ENCODE measurements at places on chromosomes 12 and 14. TPM values are rescaled to one million over a fixed set of nuclear protein-coding genes. Genes with fewer than 3 reads are reported as not detected.

GRCh38 chr14:65044596-65044959 lies 57.7 kb downstream of the MAX start:
- H3K36me3 ChIP-seq: peaks cover 42% of the 10 kb centered on the region
- H3K4me1 ChIP-seq: peaks cover 24% of the 10 kb centered on the region
- no peak overlapping the region for H3K27ac ChIP-seq
- no peaks in the 10 kb centered on the region for H3K27me3 ChIP-seq
- no peak for DNase-seq
- no peak overlapping the region for H3K4me3 ChIP-seq

DNA sequence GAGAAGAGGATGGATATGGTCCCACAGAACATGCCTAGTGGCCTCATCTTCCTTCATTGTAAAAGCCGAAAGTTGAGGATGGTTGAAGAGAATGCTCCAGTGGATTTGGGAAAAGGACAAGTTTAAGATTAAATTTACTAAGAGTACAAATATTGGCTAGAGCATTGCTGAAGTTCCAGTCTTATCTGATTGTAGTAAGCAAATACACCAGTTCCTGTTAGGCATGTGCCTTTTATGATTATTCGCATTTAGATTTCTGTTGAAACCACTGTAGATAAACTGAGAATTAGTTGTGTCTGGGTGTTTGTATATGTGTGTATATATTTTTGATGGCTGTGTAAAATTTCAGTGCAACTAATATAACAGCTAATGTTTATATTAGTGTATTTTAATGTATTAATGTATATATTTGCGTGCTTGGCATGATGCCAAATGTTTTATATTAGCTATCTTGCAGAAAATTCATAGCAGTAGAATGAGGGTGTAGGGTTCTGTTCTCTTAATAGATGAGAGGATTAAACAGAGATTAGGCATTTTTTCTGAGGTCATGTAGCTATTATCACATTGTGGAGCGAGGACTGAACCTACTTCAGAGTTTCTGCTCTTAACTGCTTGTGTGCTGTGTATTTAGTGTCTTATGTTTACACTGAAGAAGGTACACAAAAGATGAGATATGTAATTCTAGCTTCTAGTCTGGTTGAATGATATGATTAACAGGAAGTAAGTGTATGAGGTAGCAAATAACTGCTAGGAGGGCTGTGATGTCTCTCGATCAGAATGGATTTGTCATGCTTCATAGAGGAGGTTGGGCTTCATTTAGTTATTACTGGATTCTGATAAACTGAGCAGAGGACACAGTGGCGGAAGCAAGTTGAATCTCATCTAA lies 21.1 kb downstream of the FKBP3 start:
- no peak overlapping the region for H3K4me3 ChIP-seq
- H3K27me3 ChIP-seq: no peaks in the 10 kb centered on the region
- no peak for DNase-seq
- peaks cover 54% of the 10 kb centered on the region for H3K36me3 ChIP-seq

- H3K27me3 ChIP-seq: no peaks in the 10 kb centered on the region
- DNase-seq: no peak
- peaks cover 12% of the 10 kb centered on the region for H3K4me1 ChIP-seq
- no peak overlapping the region for H3K4me3 ChIP-seq
- no peak overlapping the region for H3K27ac ChIP-seq
These were observed 95.4 kb downstream of the CHGA start for GRCh38 chr14:93018366-93018765.

DNA sequence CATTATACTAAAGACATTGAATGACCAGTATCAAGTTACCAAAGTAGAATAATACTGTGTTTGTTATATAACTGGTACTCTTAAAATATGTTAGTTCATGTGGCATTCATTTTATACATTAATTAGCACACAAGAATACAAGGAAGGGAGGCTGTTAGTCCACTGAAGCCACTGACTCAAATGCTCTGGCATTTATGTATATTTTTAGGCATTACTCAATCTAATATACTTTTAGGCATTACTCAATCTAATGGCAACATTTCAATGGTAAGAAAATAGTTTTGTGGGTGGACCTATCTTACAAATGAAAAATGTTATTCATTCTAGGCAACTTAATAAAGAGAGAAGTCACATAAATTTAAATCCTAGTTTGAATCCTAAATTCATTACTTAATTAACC lies 874.4 kb upstream of the USP15 start:
- no peaks in the 10 kb centered on the region for H3K36me3 ChIP-seq
- no peak overlapping the region for H3K27ac ChIP-seq
- DNase-seq: no peak
- H3K4me3 ChIP-seq: no peak overlapping the region

DNA sequence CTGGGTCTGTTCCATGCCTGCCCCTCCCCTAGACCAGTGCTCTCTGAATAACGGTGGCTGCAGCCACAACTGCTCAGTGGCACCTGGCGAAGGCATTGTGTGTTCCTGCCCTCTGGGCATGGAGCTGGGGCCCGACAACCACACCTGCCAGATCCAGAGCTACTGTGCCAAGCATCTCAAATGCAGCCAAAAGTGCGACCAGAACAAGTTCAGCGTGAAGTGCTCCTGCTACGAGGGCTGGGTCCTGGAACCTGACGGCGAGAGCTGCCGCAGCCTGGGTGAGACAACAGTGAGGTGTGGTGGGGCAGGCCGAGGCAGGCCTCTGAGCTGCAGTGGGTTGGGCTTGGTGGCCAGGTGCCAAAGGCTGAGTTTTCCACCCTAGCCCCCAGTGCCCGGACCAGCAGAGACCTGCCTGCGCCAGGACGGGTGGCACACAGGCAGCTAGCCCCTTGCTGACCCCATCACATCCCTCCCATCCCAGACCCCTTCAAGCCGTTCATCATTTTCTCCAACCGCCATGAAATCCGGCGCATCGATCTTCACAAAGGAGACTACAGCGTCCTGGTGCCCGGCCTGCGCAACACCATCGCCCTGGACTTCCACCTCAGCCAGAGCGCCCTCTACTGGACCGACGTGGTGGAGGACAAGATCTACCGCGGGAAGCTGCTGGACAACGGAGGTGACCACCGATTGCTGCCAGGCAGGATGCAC lies 28.2 kb upstream of the LRP1-AS start:
- H3K4me3 ChIP-seq: no peak overlapping the region
- H3K4me1 ChIP-seq: no peaks in the 10 kb centered on the region
- no peak overlapping the region for H3K27ac ChIP-seq
- H3K36me3 ChIP-seq: no peaks in the 10 kb centered on the region
- H3K27me3 ChIP-seq: no peaks in the 10 kb centered on the region

The PIGH gene
- 15.7 TPM for total RNA-seq

The MEG3 gene
- not detected for total RNA-seq

DNA sequence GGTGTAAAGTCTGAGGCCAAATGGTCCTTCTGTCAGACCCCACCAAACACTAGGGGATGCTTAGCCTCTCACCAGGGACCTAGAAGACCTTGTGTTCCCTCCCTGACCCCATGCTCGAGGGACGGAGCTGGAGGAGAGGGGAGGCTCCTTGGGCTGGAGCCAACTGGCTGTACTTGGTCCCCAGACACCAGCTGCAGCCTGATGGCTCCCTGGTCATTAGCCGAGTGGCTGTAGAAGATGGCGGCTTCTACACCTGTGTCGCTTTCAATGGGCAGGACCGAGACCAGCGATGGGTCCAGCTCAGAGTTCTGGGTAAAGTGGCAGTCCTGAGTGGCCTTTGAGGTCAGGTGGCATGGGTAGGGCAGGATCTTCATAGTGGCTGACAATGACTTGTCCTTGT lies 29.0 kb downstream of the PAPLN start:
- H3K27ac ChIP-seq: no peak overlapping the region
- H3K36me3 ChIP-seq: peaks cover 4% of the 10 kb centered on the region
- no peak for DNase-seq
- H3K4me3 ChIP-seq: no peak overlapping the region
- H3K4me1 ChIP-seq: peaks cover 6% of the 10 kb centered on the region
- H3K27me3 ChIP-seq: peaks cover 13% of the 10 kb centered on the region

- no peak overlapping the region for H3K27ac ChIP-seq
- H3K4me3 ChIP-seq: no peak overlapping the region
- no peak for DNase-seq
- H3K4me1 ChIP-seq: no peaks in the 10 kb centered on the region
- peaks cover 6% of the 10 kb centered on the region for H3K27me3 ChIP-seq
- no peaks in the 10 kb centered on the region for H3K36me3 ChIP-seq
These were observed 417.9 kb downstream of the AEBP2 start for GRCh38 chr12:19857204-19857603.

DNA sequence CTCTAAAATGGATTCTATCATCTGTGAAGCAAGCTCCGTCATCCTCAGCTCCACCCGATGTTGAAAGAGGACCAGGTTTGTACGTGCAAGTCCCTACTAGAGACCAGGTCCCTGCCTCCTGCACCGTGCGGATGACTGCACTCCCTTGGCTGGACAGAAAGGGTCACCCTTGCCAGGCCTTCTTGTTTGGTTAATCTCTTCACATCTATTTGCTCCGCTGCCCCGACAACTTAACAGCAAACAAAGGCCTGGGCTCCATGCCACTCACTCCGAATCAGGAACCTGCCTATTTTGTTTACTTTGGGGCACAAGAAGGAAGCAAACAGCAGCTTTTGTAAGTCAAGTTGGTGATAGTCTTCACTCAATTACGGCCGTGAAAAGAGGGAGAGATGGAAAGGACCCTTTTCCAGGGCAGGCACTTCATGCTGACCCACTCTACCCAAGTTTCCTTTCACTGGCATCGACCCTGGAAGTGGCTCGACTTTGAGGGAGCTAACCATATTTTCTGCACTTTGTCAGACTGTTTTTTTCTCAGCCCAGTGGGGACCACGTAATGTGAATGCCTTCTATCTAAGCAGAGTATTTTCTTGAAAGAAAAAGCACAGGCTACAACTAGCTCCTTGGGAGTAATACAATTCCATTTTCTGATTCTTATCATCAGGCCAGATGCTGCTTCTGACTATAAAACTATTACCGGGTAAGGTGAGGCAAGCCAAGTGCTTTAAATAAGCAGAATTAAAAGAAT lies 202.6 kb downstream of the FOXN3 start:
- no peak for DNase-seq
- H3K27me3 ChIP-seq: no peaks in the 10 kb centered on the region

- H3K27ac ChIP-seq: no peak overlapping the region
- no peak for DNase-seq
- H3K36me3 ChIP-seq: no peaks in the 10 kb centered on the region
- peaks cover 34% of the 10 kb centered on the region for H3K4me1 ChIP-seq
- H3K27me3 ChIP-seq: no peaks in the 10 kb centered on the region
- no peak overlapping the region for H3K4me3 ChIP-seq
These were observed 30.7 kb downstream of the TESC start for GRCh38 chr12:117068492-117068891.

DNA sequence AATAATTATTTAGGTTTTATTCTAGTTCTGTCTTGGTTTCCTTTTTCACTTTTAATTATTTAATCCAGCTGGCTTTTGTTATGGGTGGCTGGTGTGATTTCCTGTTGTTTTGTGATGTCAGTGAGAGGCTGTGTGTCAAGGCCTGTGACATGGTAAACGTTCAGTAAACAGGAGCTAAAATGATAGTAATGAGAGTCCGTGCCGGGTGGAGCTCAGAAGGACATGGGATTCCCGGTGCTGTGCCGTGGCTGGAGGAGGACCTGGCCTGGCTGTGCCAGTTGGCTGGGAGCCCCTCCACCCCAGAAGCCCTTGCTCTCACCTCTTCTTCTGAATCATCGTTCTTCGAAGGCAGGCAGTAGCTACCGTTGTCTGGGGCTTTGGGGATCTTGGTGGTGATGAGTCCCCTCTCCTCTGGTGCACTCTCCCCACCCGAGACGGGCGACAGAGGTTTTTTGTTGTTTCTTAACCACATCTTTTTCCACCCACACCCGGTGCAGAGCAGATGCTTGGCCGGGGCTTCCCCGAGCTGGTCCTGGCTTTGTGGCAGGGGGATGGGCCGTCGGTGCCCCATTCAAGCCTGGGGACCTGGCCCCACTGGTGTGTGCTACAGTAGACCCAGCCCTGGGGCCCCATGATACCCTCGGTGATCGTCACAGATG lies 29.1 kb downstream of the SH2B3 start:
- H3K27me3 ChIP-seq: peaks cover 2% of the 10 kb centered on the region
- DNase-seq: peak; percentile 82
- H3K36me3 ChIP-seq: peaks cover 26% of the 10 kb centered on the region
- H3K4me3 ChIP-seq: peak overlapping the region; percentile 71

DNA sequence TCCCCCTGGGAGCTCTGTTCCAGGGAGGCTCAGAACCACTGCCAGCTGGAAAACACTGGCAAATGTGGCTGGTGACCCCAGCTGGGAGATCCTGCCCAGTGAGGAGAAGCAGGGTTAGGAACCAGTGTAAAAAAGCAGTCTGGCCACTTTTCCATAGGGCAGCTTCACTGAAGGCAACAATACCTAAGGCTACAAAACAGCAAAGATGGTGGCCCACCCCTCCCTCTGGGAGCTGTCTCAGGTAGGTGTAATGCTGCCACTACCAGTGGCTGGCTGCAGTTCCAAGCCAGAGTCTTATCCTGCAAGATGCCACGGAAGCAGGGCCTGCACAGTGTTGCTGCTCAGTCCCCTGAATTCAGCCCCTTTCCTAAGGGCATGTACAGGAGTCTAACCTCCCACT lies 50.6 kb upstream of the ANO6 start:
- DNase-seq: no peak
- H3K27me3 ChIP-seq: peaks cover 17% of the 10 kb centered on the region
- no peaks in the 10 kb centered on the region for H3K36me3 ChIP-seq
- no peak overlapping the region for H3K27ac ChIP-seq

The CD4 gene
- 324 TPM for total RNA-seq

DNA sequence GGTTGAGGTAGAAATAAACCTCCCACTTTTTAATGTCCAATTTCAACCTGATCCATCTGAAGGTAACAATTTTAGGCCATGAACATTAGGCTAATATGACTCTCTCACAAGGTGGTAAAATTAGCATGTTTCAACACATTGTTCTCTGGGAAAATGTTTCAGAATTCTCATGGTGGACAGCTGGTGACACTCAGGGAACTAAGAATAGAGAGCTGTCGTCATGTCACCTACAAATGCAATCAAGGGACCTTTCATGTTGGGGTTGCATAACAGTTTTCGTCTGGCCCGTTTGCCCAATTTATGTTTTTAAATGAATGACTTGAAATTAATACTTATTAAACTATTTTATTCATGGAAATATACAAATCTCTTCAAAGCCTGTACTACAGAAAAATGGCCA lies 180.7 kb upstream of the PRICKLE1 start:
- H3K27me3 ChIP-seq: no peaks in the 10 kb centered on the region
- no peak overlapping the region for H3K27ac ChIP-seq
- H3K36me3 ChIP-seq: no peaks in the 10 kb centered on the region
- no peak for DNase-seq
- H3K4me3 ChIP-seq: no peak overlapping the region
